Foreskin melanocyte (primary cell): ENCODE measurements at places on chromosomes 16 and 17.

- no peak for DNase-seq
Measured at GRCh38 chr16:25092441-25092840, 19.1 kb upstream of the LCMT1 start.

- DNase-seq = no peak
Measured at GRCh38 chr16:76988526-76988925, 202.5 kb upstream of the MON1B start.

GRCh38 chr17:19645734-19646201 lies 2.8 kb upstream of the ALDH3A2 start:
- DNase-seq = peak; percentile 22

- DNase-seq = no peak
Measured at GRCh38 chr17:7969433-7969832, 33.0 kb upstream of the GUCY2D start.

GRCh38 chr16:67884684-67885083 lies at the start of gene NRN1L:
Gene NRN1L, plus strand, starts transcription at chr16:67884885. Its CDS starts 19 bp downstream, at chr16:67884904.
- DNase-seq = no peak

DNA sequence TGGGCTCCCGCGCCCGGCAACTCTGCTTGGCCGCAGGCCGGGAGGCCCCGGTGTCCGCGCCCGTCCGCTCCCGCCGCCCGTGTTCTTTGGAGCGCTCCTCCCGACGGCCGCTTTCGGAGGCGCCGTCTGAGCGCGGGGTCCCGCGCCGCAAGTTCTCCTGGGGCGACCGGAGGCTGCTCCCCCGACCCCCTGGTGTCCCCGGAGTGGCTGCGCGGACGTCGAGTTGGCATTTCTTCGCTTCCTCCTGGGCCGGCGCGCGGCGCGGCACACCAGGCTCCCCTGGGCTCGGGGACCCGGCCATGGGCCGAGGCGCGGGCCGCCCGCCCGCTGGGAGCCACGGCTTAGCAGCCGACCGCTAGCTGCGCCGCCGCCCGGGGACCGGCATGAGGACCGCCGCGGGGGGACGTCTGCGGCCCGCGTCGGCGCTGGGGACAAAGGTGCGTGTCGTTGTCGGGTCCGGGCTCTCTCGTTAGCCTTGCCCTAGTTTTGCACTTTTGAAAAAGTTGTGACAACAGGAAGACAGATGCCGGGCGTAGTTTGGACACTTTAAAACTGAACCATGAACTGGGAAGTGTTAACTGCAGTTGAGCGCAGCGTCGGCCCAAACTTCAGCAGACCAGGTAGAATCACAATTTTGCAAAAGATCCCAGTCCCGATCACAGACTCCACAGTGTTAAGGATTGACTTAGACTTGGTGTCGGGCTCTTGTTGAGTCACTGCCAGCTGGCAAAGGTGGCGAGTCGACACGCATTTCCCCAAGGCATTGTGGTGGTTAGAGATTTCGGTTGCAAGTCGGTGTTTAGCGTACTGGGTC lies 700 bp downstream of the UBN1 start:
- no peak for DNase-seq

DNA sequence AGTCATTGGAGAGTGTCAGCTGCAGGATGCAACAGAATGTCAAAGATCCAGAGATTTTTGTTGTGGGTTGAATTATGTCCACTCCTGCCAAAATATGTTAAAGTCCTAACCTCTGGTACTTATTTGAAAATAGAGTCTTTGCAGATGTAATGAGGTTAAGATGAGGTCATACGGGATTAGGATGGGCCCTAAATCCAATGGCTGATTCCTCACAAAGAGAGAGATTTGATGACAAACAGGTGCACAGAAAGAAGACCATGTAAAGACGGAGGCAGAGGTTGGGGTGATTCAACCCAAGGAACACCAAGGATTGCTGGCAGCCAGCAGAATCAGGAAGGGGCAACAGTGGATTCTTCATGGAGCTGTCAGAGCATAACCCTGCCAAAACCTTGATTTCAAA lies 34.5 kb upstream of the USP22 start:
- no peak for DNase-seq

GRCh38 chr16:58501242-58502131 lies 1.5 kb downstream of the NDRG4 start:
- DNase-seq = no peak

DNA sequence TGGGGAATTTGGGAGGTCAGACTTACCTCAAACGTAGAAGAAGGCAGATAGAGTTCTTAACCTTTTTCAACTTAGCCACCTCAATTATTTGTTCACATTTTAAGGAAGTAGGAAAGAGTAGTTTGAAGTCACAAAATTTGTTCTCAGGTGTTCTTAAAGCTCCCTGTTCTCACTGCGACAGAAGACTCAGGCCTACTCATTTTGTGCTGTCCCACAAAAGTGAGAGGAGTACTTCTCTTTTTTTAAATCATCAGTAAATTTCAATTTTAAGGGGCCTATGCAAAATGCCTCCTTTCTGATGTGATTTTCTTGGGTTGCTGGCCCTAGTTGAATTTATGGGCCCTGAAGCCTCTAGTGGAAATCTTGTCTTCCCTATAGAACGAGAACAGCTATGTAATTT lies 133.4 kb downstream of the MAP2K6 start:
- no peak for DNase-seq

DNA sequence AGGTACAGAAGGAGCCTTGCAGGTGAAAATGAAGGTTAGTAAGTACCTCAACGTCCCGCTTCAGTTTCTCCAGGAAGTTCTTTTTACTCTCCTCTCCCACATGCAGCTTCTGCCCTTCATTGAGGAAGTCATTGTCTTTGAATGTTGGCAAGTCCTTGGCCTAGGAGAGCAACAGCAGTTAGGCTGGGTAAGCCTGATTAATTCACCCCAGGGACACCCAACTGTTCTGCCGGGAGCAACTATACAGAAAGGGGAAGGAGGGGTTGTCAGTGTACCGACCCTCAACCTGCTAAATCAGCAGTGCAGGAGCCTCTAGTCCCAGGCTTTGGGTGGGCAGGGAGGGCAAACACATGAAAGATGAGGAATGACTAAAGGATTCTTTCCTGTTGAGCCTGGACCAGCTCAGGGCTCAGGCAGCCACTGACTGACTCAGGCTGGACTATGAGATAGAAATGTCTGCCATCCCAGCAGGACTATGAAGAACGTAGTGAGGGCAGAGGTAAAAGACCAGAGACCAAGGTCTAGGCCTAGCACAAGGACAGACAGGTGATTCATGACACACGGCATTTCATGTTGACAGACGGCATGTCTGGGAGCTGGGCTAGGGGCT lies 21.6 kb downstream of the PIP4K2B start:
- no peak for DNase-seq

DNA sequence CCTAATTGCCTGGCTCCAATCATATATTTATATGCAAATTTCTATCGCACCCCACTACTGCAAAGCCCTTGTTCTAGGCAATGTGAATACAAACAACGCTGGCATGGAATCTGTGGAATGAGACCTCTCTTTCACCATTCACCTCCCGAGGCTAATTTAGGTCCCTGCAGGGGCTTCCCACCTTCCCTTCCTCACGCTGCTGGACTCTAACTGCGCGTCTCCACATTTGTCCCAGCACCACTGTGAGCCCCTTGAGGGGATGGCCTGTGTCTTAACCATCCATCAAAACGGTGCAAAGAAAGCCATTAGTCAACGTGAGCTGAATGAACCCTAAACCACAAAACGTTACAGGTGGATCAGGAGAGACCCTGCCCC lies 1.6 kb downstream of the TMEM114 start:
- DNase-seq = no peak

GRCh38 chr16:21991621-21992020 lies 9.3 kb downstream of the PDZD9 start:
- DNase-seq = no peak

- no peak for DNase-seq
Measured at GRCh38 chr16:85782451-85782850, 16.9 kb downstream of the EMC8 start.

DNA sequence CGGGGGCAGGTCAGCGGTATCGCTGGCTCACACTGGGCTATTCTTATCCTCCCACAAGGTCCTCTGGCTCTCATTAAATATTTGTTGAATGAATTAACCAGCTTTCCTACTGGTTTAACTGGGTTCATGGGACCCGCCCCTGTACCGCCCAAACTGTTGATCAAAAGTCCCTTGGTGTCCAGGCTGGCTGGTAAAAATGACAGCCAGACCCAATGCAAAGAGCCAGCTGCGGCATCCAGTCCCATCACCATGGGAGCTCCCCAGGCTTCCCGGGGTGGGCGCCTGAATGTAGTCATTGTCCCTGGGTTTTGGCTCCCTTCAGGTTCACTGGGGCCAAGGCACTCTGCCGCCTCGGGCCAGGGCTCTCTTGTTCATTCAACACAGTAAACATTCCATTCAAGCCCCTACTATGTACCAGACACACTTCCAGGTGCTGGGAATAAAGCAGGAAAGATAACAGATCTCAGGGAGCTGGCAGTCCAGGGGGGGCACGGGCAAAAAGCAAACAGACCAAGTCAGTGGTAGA lies 11.7 kb upstream of the ATP2C2 start:
- DNase-seq = peak; percentile 80

DNA sequence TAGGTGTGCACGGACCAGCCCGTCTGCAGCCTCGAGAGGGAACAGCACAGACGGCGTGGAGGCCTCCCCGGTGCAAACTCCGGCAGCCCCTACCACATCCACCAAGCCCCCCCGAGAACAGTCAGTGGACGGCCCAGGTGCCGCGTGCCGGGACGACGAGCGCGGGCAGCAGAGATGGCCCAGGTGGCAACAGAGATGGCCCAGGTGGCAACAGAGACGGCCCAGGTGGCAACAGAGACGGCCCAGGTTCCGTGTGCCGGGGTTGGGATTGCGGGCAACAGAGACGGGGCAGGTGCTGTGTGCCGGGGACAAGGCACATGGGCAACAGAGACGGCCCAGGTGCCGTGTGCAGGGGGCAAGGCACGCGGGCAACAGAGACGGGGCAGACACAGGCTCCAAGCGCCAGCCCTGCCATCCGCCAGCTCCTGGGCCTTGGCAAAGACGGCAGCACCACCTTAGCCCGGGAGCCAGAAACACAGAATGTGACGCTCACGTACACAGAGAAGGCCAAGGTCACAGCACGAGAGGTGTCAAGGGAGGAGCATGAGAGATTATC lies 31.1 kb downstream of the RPH3AL start:
- DNase-seq = no peak

- no peak for DNase-seq
Measured at GRCh38 chr16:48432136-48432535, 46.9 kb upstream of the SIAH1 start.

DNA sequence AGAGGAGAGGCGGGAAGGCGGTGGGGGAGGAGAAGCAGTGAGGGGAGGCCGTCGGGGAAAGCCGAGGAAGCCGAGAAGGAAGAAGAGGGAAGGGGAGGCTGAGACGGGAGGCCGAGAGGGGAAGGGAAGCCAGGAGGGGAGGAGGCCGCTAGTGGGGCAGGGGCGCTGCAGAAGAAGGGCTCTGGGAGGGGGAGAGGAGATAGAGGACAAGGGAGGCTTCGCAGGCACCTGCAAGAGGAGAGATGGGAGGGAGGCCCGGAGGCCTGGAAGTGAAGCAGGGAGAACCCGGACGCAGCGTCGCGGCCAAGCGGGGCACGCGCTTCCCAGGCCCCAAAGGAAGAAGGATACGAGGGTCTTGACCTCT lies 2.3 kb downstream of the C17orf58 start:
- peak; percentile 23 for DNase-seq

DNA sequence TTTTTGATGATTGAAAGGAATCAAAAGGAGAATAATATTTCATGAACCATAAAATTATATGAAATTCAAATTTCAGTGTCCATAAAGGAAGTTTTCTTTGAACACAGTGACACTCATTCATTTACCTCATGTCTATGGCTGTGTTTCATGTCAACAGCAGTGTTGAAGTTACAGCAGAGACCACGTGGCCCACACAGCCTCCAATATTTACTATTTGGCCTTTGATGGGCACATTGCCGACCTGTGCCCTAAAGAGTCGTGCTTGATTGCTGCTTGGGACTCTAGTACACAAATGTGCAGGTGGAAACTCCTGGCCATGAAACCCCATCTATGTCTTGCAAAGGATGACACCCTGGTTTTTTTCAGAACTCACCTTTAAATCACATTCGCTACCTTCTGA lies 57.0 kb downstream of the CES1 start:
- no peak for DNase-seq

- DNase-seq = no peak
Measured at GRCh38 chr16:59698346-59699020, 964.4 kb upstream of the GOT2 start.

DNA sequence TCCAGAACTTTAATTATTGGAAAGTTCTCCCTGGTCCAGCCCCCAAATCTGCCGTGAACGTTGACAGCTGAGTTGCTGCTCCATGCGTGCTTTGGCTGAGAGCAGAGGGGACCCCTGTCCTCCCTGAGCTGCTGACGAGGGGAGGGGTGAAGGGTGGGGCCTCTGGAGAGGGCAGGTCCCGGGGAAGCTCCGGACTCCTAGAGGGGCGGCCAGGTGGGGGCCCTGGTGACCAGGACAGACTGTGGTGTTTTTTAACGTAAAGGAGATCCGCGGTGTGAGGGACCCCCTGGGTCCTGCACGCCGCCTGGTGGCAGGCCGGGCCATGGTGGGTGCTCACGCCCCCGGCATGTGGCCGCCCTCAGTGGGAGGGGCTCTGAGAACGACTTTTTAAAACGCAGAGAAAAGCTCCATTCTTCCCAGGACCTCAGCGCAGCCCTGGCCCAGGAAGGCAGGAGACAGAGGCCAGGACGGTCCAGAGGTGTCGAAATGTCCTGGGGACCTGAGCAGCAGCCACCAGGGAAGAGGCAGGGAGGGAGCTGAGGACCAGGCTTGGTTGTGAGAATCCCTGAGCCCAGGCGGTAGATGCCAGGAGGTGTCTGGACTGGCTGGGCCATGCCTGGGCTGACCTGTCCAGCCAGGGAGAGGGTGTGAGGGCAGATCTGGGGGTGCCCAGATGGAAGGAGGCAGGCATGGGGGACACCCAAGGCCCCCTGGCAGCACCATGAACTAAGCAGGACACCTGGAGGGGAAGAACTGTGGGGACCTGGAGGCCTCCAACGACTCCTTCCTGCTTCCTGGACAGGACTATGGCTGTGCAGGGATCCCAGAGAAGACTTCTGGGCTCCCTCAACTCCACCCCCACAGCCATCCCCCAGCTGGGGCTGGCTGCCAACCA lies at the start of gene MC1R:
Gene MC1R (plus strand): TSS at position 410 of the 895 bp plus-strand sequence. CDS start 397 bp downstream, at position 807.
- peak; percentile 80 for DNase-seq

- DNase-seq = no peak
Measured at GRCh38 chr17:2511138-2511461, 588 bp downstream of the METTL16 start.

- DNase-seq = no peak
Measured at GRCh38 chr16:23962001-23962400, 126.2 kb downstream of the PRKCB start.

GRCh38 chr17:39757931-39758873 lies 20.5 kb downstream of the GRB7 start:
- DNase-seq = no peak

DNA sequence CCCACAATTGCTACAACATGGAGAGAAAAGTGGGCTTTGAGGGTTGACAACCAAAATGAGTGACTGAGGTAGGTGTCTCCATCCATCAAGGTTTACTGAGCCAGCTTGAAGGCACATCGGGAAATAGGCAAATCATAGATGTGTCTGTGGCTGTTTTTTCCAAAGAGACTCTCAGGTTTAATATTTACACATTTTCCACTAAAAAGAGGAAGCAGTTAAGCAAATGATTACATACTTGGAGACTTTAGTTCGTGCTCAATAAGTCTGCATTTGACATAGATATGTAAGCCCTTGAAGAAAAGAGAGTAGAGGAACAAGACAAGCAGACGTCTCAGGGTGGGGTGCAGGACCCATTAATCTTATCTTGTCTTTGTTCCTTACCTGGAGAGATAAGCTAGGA lies 148.9 kb upstream of the COX10 start:
- no peak for DNase-seq
